Hippocampal formation (tissue), 2 donors: ENCODE measurements at places on chromosomes 16 and 17.

DNA sequence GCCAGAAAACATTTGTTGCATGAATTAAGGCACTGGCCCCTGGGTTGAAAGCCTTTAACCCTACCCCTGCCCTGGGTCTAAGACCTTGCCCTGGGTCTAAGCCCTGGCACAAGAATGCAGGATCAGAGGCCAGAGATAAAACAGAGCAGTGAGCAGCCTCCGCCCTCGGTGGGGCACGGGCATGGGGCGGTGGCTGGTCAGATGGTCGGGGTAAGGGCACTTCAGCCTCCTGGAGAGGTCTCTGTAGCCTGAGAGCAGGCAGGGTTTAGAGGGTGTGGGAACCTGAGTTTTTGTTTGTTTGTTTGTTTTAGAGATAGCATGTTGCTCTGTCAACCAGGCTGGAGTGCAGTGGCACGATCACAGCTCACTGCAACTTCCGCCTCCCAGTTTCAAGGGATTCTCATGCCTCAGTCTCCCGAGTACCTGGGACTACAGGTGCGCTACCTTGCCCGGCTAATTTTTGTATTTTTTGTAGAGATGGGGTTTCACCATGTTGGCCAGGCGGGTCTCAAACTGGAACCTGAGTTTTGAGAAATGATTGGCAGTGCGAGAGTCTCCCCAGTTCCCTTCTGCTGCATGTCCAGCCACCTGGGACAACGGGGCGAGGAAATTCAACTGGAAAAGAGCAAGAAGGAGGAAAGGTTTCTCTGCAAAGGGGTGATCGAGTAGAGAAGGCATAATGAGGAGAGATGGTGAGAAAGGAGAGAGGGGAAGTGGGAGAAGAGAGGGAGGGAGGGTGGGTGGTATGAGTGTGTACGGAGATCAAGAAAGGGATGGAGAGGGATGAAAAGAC, 27.7 kb downstream of the TNS4 start:
- no peak for DNase-seq

- peak; percentile 37 for DNase-seq
These were observed 94.6 kb downstream of the RGS9 start for GRCh38 chr17:65231662-65232335.

GRCh38 chr16:90009172-90009899, 9.9 kb downstream of the DBNDD1 start:
- no peak for DNase-seq

GRCh38 chr17:81118308-81119221, 46.7 kb upstream of the PVALEF start:
- DNase-seq: no peak
